ENCODE measurements at places on chromosomes 6 and 20.

DNA sequence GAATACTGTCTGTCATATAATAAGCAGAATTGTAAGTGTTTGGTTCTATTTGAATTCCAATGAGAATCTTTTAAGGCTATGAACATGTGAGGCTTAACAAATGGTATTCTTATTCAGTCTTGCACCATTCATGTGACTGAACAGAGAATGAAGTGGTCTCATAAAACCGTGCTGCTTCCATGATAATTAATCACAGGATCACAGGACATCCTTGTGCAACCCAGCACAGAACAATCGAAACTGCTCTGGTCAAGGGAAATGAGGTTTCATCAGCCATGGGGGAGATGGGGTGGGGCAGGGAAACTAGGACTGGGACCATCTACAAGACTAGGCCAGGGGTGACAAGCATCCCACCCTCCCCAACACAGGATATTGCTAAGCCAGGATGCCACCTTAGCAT is 6.0 kb downstream of the PPIL6 start:
- no peak for DNase-seq

- DNase-seq, result no peak
These were observed 400.2 kb downstream of the QKI start for GRCh38 chr6:163814494-163815364.

DNA sequence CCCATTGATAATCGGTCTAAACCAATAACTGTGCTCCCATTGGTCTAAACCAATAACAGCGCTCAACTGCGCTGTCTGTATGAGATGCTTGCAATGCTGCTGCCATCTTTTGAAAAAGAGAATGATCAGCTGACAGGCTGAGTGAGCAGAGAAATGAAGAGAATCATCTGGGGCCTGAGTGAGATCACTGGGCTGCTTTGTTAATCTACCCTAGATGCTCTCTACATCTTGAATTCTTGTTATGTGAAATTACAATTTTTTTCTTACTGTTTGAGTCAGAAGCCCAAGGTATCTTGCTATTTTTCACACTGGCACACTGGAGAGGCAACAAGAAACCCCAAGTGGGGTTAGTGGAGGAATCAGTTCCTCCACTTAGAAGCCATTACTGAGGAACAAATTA is 91.5 kb upstream of the GCM1 start:
- no peak for DNase-seq

DNA sequence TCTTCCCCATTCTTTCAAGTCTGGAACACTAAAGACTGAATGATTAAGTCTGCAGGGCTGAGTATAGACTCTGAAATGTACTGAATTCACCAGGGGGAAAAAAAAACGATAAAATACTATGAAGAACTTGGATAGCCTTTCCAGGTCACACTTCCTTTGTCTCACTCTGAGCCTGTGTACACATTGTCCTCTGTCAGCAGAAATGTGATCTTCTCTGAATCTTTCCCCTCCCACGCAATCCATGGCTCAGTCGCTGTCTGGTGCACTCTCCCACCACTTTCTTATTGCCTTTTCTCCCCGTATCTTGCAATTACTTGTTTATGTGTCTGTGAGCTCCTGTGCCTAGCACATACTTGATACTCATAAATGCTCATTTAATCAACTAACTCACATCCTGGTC is 212.6 kb upstream of the RSPO3 start:
- no peak for DNase-seq

DNA sequence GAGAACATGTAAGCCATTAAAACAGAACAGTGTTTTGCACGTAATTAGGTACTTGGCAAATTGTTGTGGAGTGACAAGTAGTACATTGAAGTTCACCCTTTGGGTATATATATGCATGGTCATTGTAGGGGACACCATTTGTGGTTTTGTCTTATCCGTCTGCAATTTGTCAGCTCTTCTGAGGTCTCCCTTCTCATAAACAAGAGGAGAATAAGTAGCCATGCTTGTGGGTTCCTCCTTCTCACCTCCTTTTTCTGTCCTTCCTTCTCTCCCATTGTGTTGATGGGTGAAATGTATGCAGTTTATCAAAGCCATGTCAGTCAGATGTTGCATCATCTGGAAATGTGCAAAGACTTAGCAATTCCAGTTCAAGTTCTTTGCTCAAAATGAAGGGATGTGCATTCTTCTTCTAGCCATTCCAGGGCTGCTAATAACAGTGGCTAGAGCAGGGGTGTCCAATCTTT is 70.9 kb downstream of the QKI start:
- DNase-seq, result no peak

- no peak for DNase-seq
These were observed 140.9 kb downstream of the JARID2 start for GRCh38 chr6:15386756-15387112.

DNA sequence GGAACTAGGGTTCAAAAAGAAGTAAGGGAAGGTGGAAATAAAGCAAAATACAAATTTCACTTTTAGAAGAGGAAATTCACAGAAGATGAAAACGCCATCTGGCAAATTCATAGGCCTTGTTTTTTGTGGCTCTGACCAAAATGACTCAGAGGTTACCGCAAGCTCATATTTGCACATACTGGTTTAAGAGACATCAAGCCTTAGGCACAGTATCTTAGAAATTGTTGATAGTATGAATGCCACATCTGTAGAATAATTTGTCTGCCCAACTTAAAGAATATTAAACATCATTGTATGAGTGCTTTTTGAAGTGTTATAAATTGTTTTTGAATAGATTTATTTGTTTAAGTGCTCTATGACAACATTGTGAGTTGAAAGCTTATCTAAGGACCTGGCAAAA is 10.6 kb downstream of the TAAR1 start:
- DNase-seq, result no peak

DNA sequence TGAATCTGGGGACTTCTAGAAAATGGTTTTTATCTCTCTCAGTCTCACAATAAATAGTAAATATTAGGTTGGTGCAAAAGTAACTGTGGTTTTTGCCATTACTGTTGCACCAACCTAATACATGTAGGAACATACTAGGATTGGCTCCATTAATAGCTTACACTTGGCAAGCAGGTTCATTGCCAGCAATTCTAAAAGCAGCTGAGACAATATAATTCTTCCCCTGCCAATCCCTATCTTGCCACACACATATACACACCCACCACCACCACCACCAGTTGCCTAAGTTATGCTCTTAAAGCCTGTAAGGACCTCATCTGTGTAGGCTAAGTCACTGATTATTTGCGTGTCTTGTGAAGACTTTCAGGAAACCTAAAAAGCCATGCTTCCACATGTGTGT is 145.1 kb downstream of the KIF16B start:
- no peak for DNase-seq

GRCh38 chr20:5705827-5706226 is 44.4 kb upstream of the SHLD1 start:
- no peak for DNase-seq

GRCh38 chr20:10641893-10642292 is 31.9 kb downstream of the JAG1 start:
- DNase-seq, result no peak

DNA sequence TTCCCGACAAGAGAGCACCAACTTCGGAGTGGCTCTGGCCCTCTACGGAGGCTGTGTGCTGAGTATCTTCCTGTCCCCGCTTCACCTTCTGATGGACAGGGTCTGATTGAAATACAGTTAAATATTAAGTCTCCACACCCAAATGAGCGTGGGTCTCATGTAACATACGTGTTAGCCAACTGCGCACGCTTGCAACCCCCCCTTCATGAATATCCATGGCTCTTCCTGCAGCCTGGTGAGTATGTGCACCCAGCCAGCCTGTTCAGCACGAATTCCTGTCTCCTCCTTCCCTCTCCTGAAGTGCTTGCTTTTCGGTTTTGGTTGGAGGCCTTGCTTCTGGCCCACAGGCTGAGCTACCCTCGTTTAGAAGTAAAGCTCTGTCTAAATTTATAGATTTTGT is 102.9 kb upstream of the FRMD1 start:
- no peak for DNase-seq

DNA sequence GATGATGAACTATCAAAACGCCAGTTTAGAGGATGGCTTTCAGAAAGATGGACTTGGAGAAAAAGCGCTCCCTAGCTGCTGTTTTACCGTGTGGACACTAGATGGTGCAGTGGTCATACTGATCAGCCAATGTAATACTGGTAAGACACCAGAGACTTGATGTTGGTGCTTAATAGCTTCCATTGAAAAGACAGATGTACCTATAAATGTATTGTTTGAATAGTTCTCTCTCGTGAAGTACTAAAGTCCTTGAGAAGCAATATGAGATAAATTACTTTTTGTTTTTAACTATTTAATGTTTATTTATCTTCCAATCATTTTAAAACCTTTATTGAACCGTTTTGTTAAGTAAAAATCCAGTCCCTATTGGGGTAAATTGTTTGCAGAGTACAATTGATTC is 63.9 kb upstream of the FUCA2 start:
- DNase-seq, result peak; percentile 88

GRCh38 chr6:100775667-100776066 is 105.5 kb downstream of the ASCC3 start:
- DNase-seq, result no peak

DNA sequence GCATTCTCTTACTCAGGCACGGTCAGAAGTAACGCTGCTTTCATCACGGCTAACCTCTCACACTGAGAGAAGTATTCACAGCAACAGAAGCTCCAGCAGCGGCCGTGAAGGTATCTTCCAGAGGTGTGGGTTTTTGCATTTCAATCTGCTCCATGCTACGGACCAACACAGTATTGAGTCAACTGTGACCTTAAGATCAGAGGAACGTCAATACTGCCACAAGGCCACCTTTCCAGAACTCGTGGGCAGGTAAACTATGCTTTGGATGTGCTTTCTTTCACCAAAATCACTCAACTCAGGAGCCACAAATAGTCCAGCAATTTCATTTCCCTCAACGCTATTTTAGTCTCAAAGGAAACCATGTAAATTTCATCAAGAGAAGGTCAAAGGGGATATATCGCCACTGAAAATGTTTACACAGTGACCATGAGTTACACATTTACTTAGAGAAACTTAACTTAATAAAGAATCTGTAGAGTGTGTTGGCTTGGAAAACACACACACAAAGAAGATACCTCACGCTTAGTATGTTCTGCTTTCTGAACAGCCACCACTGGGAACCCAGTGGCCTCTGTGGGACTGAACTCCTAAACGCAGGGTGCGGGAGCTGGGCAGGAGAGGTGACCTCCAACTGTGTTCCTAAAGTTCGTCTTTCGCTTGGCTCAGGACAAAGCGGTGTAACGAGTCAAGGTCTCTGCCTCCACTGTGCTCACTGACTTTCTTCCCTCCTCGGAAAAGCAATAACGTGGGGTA is 27.9 kb downstream of the TXNDC5 start:
- DNase-seq, result no peak

DNA sequence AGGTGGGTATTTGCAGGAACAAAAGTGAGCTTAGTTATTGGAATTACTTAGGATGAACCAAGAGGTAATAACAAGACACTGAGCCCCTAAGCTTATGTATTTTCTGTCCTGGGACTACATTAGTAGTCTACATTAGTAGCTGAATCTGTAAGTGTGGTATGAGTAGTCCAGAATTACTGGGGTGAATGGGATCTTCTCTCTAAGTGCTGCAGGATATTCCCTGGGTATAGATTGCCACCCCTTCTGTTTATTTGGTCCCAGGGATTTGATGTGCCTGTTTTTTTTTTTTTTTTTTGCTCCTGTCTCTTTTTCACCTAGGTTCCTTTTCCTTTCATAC is 5.9 kb downstream of the CD2AP start:
- DNase-seq, result no peak

- DNase-seq, result no peak
These were observed 7.5 kb downstream of the TFAP2B start for GRCh38 chr6:50826037-50826761.

DNA sequence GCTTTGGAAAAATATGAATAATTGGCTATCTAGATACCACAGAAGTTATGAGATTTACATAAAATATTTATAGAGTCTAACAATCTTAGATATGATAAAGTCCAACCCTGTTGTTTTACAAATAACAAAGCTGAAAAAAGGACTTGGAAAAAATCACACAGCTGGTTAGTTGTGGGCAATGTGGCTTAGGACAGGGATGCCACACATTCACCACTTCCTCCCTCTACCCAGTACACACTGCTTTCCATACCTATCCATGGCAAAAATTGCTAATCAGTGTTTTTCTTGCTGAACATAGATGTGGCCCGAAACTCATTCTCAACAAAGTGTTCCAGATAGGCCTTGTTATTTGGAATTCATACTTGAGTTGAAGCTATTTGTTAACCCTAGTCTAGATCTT is 147.3 kb upstream of the BMP5 start:
- no peak for DNase-seq

- no peak for DNase-seq
These were observed 267.2 kb downstream of the ADGRG6 start for GRCh38 chr6:142568857-142569597.

GRCh38 chr6:157221049-157221816 is 102.1 kb downstream of the TMEM242 start:
- peak; percentile 61 for DNase-seq

- no peak for DNase-seq
These were observed 3.5 kb upstream of the LTA start for GRCh38 chr6:31568537-31568961.

DNA sequence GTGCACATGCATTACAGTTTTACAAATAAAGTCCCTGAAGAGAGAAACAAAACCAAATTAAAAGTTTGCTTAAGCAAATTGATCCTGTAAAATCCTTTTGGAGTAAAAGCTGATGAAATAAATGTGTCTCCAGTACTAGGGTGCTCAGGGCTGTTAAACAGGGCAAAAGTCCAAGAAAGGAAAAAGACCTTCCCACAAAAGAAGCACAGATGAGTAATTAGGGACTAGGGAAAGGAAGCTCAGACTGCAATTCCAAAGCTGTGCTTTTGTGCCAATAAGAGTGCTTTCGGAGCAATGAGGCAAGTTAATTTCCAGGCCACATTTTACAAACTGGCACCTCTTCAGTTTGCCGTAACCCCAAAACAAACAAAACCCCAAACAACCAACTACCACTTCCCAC is 10.4 kb upstream of the RNF182 start:
- DNase-seq, result no peak

- no peak for DNase-seq
These were observed 155.8 kb downstream of the TRDN start for GRCh38 chr6:123480986-123481385.

DNA sequence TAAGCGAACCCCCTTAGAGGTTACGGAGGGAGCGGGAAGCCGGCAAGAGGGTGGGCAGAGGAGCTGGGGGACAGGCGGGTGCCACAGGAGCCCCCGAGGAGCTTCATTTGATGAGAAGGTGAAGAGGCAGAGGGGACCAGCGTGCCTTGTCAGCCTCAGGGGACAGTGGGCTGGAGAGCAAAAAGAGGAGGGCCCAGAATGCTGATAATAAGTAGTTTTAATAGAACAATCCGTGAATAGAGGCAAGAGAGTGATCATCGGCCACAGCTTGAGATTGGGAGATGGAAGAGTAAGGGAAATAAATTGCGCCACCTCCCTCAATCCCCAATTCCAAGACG is 1.3 kb downstream of the COL19A1 start:
- DNase-seq, result peak; percentile 48

DNA sequence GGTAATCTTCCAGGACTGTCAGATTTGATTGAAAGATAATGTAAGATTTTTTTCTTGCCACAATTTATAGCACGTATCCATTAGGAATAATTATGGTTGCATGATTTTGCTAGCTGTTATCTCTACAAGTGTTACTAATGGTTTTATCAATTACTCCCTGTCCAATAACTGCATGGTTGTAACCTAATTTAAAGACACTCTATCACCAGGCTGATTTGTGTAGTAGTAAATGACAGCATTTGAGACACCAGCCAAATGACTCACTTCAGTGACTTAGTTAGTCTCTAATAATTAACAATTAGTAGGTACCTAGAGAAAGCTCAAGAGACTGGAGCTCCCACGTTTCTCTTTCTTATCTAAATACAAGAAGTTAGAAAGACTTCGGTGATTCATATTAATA is 453.8 kb upstream of the POU3F2 start:
- DNase-seq, result no peak

GRCh38 chr6:5619249-5619648 is 357.9 kb downstream of the FARS2 start:
- no peak for DNase-seq

All from cerebellar cortex (tissue), 1 donor.